ENCODE measurements at places on chromosomes 5 and 9.

- no peak for DNase-seq
Measured at GRCh38 chr5:17951392-17952169, 317.3 kb downstream of the TAF11L14 start.

DNA sequence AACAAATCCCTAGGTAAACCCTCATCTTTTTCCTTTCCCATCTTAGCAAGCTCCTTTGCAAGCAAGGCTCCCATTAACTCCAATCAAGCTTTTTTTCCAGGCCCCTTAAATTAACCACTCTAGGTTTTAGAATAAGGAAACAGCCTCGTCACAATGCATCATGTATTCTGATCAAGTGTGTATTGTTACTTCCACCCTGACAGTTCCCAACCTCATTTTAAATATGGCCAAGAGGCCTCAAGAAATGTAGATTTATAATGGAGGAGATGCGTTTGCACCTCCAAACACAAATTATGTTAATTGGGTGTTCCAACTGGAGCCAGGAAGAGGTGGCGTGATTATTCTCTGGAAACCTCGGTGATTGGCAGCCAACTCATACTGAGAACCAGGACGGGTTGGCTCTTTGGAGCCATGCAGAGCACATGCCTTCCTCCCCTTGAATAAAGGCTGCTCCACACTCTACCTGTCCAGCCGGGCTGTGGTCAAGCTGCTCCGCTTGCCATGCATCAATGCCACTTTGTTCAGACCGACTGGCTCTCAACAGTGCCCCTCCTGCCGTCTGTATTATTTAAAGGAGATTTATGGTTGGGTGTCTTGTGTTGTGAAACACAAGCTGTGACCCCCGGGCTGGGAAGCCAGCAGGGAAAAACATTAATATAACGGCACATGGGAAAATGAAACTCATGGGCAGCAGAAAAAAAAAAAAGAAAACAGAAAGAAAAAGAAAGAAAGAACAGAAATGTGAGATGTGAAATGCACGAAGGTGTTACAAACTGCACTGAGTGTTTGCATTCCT is 191.1 kb downstream of the EBF1 start:
- no peak for DNase-seq

- DNase-seq, result no peak
Measured at GRCh38 chr5:43485406-43485805, 1.7 kb upstream of the TMEM267 start.

DNA sequence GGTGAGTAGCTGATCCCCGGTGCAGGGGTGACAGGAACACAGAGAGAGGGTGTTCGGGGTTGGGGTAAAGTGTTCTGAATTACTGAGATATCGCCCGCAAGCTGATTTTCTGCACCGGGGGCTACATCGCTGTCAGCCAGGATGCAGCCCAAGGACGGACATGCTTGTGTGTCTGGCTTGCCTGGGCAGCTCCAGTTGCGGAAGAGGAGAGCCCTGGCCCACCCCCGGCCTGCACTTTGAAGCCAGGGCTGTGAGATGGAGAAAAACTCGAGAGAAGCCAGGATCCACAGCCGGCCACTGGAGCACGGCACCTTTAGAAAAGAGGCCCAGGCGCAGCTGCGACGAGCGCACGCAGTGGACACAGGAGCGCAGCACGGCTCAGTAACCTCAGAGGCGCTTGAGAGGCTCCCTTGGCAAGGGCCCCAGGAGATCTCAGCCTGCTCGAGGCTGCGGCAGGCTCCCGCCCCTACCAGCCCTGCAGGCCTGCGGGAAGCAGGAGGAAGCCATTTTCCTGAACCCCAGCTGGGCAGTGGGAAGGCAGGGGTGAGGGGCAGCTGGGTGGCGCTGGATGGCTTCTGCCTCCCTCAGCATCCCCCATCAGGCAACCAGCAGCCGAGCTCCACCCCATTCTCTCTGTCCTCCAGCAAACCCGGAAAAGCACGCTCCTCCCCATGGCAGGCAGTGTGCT is 59.2 kb downstream of the C9orf50 start:
- DNase-seq, result no peak

- no peak for DNase-seq
Measured at GRCh38 chr9:136133191-136133958, 14.7 kb upstream of the TMEM250 start.

Measured in SK-N-MC (cell line).